HEK293T (cell line): ENCODE measurements at places on chromosomes 12 and 14.

DNA sequence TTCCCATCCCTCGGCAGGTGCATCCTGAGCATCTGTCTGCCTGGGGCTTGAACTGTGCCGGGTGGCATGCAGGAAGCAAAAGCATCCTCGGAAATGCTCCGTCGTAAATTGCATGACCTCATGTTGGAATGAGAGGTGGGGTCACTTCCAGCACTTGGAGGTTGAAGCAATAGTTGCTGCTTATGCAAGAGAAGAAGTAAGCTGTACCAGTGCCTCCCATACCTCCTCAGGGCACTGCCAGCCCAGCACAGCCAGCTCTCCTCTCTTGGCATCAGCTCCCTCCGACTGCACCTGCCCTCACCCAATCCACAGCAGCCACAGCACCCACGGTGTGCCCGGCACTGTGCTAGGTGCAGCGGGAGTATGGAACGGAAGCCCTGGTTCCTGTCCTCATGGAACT lies 11.5 kb downstream of the TEAD4 start:
- DNase-seq = no peak

- DNase-seq = no peak
Measured at GRCh38 chr12:109449845-109450532, 27.1 kb downstream of the KCTD10 start.

DNA sequence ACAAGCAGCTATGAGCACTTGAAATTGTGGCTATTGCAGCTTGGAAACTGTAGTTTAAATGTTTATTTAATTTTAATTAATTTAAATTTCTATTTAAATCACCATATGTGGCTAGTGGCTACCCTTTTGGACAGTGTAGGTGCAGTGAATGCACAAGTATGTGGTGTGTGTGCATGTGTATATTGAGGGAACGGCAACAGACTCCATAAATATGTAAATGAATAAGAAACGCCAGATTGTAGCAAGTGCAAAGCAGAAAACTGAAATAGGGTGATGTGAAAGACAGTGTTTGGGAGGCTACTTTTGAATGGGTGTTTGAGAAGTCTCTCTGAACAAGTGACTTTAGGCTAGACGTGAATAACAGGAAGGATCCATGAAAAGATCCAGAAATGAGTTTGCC lies 32.7 kb upstream of the CCDC196 start:
- no peak for DNase-seq

- DNase-seq = no peak
Measured at GRCh38 chr12:69508091-69508490, 37.9 kb downstream of the FRS2 start.

- DNase-seq = no peak
Measured at GRCh38 chr14:44804391-44804790, 157.4 kb downstream of the KLHL28 start.
